ENCODE measurements at places on chromosomes 4 and X.

DNA sequence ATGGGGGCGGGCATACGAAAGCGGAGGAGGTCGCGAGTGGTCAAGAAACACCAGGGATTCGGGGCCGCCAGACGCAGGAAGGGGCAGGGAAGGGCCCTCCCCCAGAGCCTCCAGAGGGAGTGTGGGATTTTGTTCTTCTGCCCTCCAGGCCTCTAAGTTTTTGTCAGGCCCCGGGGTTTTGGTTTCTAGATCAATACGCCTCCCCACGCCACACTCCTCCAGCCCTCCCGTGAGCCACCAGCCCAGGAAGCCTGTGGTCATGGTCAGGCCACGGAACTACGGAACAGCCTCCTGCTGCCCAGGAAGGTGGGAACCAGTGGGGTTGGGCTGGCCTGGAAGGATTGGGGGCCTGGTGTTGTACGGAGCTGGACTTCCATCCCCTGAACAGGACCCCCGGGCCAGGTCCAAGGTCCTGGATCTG is 38.4 kb downstream of the CPLX1 start:
- DNase-seq = no peak

GRCh38 chrX:9665113-9665512 is 100.5 kb downstream of the GPR143 start:
- DNase-seq = no peak

- no peak for DNase-seq
These were observed 17.7 kb upstream of the SLC7A11 start for GRCh38 chr4:138259824-138260223.

DNA sequence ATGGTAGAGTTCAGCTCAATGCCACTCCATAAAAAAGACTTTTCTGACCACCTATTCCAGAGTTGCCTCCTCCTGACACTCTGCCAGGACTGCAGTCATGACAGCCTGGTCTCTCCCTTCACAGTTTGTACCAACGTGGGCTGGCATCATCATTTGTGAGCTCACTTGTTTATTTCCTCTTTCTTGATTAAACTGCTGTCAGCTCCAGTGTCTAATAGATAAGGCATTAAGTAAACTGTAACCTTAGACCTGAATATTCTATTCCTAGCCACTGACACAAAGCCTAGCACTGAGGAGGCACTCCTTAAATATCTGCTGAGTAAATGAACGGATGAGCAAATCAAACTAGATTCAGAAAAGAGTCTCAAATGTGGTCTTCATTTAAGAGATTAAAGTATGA is 48.7 kb downstream of the DDX60 start:
- no peak for DNase-seq

GRCh38 chrX:57286507-57287251 is at the start of gene FAAH2:
Gene FAAH2, plus strand, starts transcription at chrX:57286706. Its CDS starts 120 bp downstream, at chrX:57286826.
- no peak for DNase-seq

DNA sequence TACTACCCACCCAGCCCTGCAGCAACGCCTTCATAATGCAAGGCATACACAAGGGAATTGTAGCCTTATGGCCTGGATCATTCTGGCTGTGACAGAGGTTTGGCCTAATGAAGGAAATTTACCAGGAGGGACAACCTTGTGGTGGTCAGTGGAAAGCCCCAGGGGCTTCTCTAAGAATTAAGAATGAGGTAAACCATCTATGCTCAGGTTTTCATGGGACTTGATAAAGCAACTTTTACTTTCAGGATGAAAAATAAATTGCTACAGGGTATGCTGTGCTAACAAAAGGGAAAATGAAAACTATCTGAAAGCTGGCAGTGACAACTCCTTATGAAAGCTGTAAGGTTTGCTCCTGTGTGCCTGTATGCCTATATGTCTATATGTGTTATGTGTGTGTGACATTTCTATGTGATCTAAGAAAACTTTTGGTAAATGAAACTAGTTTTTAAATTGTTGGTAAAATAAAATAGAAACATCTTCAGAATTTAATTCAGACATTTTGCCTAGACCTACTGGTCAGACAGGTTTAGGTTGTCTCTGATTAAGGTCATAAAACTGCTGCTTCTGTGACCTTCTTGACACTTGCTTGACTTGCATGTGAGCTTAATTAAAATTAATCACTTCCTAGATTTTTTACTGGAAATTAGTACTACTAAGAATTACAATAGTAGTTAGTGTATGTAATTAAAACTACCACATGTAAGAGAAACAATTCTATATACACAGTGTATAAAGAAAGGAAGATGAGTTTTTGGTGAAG is 19.9 kb upstream of the TXK start:
- no peak for DNase-seq

- DNase-seq = peak; percentile 87
These were observed at the start of gene SH3BP2 for GRCh38 chr4:2792711-2793585. Gene SH3BP2, plus strand, starts transcription at chr4:2793085. Its CDS starts 27,533 bp downstream, at chr4:2820618.

GRCh38 chr4:88537709-88538108 is 14.1 kb upstream of the PYURF start:
- DNase-seq = no peak

DNA sequence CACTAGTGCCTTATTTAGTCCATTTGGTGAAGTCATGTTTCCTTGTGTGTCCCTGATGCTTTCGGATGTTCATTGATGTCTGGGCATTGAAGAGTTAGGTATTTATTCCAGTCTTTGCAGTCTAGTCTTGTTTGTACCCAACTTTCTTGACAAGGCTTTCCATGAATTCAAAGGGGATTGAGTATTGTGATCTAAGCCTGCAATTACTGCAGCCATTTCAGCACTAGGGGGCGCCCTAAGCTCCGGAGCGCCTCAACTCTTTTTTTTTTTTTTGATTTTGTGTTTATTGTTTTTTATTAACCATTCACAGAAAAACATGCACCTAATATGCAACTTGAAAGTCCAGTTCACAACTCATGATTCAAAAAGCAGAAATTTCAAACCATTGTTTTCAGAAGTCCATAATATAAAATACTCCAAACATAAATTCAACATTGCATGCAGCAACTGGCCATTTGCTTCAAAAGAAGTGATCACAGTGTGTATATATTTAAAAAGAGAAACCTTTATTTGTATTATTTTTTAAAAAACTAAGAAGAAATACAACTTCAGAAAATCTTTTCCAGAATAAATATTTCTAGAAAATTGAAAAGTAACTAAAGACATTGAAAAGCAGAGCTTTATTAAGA is 59.2 kb downstream of the PTPN13 start:
- no peak for DNase-seq

- DNase-seq = no peak
These were observed 32.0 kb downstream of the CTBP1 start for GRCh38 chr4:1216869-1217294.

DNA sequence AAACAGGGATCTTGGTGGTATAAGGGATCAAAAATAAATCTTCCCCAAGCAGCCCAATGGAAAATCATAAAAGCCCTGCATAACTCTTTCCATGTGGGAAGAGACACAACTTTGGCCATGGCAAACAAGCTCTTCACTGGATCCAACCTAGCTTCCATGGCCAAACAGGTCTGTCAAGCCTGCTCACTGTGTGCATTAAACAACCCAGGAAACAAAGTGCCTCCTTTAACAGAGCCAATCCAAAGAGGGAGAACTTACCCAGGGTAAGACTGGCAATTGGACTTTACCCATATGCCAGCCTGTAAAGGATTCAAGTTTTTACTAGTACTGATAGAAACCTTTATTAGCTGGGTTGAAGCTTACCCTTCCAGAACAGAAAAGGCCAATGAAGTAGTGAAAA is 7.6 kb upstream of the HERC5 start:
- DNase-seq = no peak

DNA sequence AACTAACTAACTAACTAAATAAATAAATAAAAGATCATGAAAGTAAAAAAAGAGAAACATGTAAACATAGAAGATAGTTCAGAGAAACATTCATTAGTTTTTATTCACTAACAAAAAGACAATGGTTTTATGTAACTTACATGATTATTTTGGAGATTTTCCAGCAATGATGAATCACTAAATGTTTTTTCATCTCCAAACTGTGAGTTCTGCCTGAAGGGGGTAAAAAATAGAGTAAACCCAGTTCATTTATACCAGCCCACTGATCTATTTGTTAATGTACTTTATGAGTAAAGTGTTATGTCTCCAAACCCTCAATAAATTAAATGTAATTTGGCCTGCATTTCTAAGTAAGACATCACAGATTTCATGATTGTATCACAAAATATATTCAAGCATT is 101.1 kb downstream of the ATP8A1 start:
- DNase-seq = no peak

DNA sequence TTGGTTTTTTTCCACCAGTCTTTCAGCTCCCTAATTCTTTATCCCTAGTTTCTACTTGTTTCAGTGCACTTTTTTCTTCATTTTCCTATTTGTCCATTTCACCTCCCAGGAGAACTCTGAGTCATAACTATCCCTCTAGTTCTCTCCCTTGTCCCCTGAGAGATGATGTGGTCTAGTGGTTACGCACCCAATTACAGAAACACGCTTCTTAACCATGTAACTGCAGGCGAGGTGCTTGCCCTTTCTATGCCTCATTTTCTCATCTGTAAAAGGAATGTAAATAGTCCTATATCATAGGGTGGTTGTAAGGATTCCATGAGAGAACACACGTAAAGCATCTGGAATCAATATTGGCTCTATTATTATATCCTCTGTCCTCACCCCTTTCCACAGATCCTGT is 8.8 kb upstream of the GRPR start:
- no peak for DNase-seq

DNA sequence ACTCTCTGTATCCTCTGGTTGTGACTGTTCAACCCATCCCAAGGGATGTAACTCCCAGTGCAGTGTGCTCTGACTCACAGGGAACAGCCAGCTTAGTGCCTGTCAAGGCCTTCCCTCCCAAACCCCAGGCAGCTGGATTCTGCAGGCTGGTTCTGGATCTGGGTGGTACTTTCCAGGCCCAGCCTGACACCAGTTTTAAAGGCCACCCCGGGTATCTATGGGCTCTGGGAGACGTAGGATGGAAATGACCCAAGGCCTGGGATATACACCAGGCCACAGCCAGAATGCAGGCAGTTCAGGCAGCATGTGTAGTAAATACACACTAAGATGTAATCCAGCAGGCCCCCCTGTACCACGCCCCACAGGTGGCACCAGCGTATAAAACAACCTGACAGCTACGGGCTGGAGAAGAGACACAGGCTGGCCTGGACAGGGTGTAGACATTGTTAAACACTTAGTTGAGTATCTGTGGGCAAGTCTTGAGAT is 64.2 kb downstream of the SPINK2 start:
- no peak for DNase-seq

- DNase-seq = no peak
These were observed 29.9 kb downstream of the SOWAHB start for GRCh38 chr4:76867880-76868655.

GRCh38 chrX:1582686-1583437 is 8.5 kb upstream of the AKAP17A start:
- no peak for DNase-seq

- DNase-seq = no peak
These were observed 247.0 kb upstream of the NDST4 start for GRCh38 chr4:115360431-115360830.

DNA sequence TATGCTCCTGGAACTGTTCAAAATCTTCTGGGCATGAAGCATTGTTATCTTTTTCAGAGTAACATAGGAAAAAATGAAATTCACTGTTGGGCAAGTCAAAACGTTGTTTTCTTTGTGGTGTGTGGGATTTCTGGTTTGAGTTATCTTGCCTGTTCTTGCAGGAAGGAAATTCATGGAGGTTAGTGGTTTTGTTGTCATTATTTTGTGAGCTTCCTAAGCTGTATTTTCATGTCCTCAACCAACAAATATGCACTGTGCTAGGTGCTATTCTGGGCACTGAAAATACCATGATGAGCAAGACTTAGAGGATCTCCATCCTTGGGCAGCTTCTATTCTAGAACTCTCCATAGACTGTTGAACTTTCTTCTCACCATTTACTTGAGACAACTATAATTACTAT is 16.9 kb downstream of the SPINK2 start:
- DNase-seq = no peak

GRCh38 chrX:110561034-110561433 is 202.4 kb downstream of the RTL9 start:
- no peak for DNase-seq

DNA sequence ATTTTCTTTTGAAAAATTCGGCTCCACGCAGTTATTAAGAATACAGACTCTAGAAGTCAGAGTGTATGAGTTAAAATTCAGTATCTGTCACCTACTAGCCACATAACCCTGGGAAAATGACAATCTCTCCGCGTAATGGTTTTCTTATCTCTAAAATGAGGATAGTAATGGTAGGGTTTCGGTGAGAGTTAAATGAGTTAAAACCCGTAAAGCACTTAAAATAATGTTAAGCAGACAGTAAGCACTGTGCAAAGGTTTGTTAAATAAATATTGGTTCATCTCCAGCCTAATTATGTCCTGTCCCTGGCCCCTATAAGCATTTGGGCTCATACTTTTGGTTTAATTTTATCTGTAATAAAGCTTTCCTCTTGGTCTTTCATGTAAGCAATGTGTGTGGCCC is 350.8 kb upstream of the GRIA3 start:
- no peak for DNase-seq

DNA sequence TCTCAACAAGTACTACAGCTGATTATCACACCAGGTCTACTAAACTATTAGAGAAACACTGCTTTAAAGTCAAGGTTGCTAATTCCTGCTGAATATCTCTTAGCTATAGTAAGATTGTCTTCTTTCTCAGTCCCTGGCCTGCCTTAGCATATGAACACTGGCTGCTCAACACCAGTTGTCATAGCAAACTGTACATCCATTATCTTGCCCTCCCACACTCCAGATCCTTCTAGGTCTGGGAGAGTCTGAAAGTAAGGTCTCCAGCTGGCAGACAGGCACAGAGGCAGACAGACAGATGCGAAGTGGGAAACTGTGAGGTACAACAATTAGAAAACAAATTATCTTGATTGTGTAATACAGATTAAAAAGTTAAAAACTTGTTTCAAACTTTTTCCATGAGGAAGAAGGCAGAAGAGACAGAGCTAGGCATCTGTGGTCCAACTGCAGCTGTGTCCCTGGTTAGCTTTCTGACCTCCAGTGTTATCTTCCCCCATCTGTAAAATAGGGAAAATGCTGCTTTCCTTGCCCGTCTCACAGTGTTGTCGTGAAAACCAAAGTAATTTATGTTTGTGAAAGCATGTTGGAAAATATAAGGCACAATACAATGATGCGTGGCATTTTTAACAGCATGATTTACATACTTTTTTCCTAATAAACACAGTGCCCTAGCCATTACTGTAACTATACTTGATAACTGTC is 133.8 kb downstream of the KLHL13 start:
- DNase-seq = no peak

DNA sequence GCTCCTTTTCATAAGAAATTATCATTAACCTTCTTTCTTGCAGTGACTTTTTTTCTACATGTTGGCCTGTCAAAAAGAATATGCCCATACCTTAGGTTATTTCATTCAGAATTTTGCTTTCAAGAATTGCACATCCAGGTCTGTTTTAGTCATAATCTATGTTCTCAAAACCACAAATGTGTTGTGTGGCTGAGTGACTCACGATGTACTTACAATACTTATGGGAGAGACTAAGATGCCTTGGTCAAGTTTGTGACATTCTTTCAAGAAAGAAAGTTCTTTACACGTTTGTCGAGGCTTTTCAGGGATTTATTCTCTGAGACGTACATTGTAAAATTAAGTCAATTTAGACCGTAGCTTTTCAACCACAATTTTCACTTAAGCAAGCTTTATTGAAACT is 396.7 kb downstream of the FSTL5 start:
- DNase-seq = no peak

DNA sequence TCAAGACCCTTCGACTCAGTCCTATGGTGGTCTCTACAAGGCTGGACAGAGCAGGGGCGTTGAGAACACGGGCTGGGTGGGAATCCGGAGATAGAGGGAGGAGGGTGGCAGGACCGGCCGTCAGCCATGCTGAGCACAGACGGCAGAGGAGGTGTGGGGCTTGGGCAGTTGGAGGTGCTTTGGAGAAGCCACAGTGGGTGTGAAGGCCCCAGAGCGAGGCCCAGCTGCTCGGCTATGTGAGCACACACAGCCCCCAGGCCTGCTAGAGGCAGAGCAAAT is 4.2 kb downstream of the PDE6B start:
- no peak for DNase-seq

Measured in femur (tissue), 1 donor.